Posterior vena cava (tissue), 2 donors: ENCODE measurements at places on chromosomes 3 and 15. TPM values are rescaled to one million over a fixed set of nuclear protein-coding genes. Genes with fewer than 3 reads are reported as not detected.

The CYP19A1 gene
- total RNA-seq, result 1.8 TPM

The NEK10 gene
- total RNA-seq, result 1.5 TPM

The KLHL40 gene
- not detected for total RNA-seq

The ZMAT3 gene
- total RNA-seq, result 28.4 TPM

The CHRFAM7A gene
- 8.3 TPM for total RNA-seq

The CKMT1A gene
- total RNA-seq, result not detected

The CFAP100 gene
- not detected for total RNA-seq

The HHLA2 gene
- total RNA-seq, result not detected

The ANAPC13 gene
- total RNA-seq, result 33.5 TPM

The TMCO5A gene
- total RNA-seq, result not detected

The THSD4 gene
- total RNA-seq, result 18.8 TPM
